ENCODE measurements at places on chromosomes 7 and 10.

- DNase-seq: no peak
These were observed 705.5 kb downstream of the LRMDA start for GRCh38 chr10:76136961-76137360.

- no peak for DNase-seq
These were observed 100.1 kb upstream of the BET1 start for GRCh38 chr7:94104301-94104700.

GRCh38 chr7:157097569-157097968 is 41.2 kb upstream of the UBE3C start:
- DNase-seq: no peak

DNA sequence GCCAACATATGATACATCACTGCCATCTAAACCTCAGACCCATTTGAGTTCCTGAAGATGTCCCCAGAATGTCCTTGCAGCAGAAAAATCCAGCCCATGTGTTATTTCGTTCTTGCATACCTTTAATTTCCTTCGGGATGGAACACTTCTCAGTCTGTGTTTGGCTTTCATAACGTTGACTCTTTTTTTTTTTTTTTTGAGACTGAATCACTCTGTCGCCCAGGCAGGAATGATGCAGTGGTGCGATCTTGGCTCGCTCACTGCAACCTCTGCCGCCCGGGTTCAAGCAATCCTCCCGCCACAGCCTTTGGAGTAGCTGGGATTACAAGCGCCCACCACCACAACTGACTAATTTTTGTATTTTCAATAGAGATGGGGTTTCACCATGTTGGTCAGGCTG is 148.8 kb upstream of the TNRC18 start:
- no peak for DNase-seq

DNA sequence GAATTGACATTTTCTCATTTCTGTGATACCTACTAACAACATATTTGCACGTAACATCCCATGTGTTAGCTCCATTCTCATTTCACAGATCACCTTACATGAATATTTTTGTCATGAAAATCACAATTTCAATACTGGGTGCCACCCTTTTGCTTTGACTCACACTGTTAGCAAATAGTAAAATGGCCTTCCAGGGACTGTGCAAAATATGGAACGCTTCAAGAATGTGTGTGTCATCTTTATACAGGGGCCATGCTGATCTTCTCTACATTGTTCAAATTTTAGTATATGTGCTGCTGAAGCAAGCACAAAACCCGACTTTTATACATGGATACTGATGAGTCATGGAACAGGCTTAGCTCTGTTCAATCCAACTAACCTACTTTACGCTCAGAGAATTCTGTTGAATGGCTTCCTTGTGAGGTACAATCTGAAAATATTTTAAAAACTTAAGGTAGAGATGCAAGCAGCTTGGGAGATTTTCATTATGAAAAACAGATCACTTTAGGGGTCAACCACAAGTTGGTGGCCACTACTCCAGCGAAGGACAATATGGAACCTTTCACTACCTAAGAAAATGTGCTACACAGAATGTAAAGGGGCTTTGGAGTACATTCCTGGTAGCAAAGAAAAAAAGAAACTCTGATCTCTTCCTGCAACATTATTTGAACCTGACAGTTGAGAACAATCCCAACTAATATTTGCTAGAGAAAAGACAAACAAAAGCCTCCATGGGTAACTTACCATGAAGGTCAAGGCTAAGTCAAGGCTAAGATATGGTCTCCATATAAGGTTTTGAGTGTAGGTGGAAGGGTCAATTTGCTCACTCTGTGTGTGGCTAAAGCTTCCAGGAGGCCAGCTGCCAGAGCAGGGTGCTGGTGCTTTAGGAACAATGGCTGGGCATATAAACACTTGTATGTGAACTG is 11.9 kb downstream of the ANKRD26 start:
- DNase-seq: no peak

DNA sequence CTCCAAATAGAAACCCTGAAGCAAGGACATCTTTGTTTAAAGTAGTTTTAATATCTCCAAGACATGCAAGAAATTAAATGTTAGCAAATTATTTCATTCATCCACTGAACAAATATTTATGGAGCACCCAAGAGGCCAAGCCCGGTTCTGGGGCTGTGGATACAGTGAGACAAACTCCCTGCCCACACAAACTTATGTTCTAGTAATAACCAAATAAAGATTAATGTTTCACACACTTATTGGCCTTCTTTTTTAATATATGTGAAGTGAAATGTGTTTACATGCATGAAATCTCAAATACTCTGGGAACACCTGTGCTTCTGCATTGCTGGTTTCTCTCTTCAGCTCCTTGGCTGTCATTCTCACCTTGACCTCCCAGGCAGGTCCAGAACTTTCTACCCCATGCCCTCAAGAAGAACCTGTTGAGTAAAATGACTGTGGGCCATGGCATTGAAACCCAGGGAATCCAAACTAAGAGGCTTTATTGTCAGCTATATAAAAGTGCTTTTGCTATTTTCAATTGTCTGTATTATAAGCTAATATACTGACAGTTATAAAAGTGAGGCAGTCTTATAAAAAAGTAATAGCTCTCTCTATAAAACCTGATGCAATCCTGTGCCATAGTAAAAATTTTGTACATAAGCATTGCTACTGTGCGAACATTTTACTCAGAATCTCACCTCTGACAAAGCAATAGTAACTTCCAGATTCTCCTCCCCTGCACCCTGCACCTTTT is 43.7 kb downstream of the SVIL start:
- no peak for DNase-seq

- DNase-seq: no peak
These were observed 37.1 kb upstream of the COMTD1 start for GRCh38 chr10:75272896-75273295.

GRCh38 chr7:46386428-46387399 is 465.6 kb upstream of the IGFBP3 start:
- no peak for DNase-seq

- DNase-seq: no peak
These were observed 5.4 kb downstream of the INSIG1 start for GRCh38 chr7:155303039-155303593.

GRCh38 chr7:151346-152050 is 40.9 kb upstream of the FAM20C start:
- DNase-seq: no peak
